Stomach (tissue), 19 donors: ENCODE measurements at places on chromosomes 12 and 14. TPM values are rescaled to one million over a fixed set of nuclear protein-coding genes. Genes with fewer than 3 reads are reported as not detected.

Gene KLC1
- 201 TPM for total RNA-seq

Gene CD163
- total RNA-seq, result 62.2 TPM

Gene IGF1
- total RNA-seq, result 14.5 TPM

Gene DACT1
- total RNA-seq, result 22.0 TPM

Gene C14orf180
- total RNA-seq, result 3.8 TPM

Gene B4GALNT1
- total RNA-seq, result not detected

Gene NRXN3
- total RNA-seq, result 23.3 TPM

Gene LHX5
- total RNA-seq, result not detected

Gene SLC17A8
- total RNA-seq, result not detected

Gene TSPAN19
- not detected for total RNA-seq

Gene REM2
- total RNA-seq, result 0.87 TPM

Gene KRT83
- total RNA-seq, result not detected

Gene HCAR3
- total RNA-seq, result 1.8 TPM

Gene FAM90A1
- not detected for total RNA-seq
